CD4-positive, CD25-positive, alpha-beta regulatory T cell (primary cell): ENCODE measurements at places on chromosomes 4 and X. TPM values are rescaled to one million over a fixed set of nuclear protein-coding genes. Genes with fewer than 3 reads are reported as not detected.

FAAH2 gene
- 15.5 TPM for total RNA-seq

BOD1L1 gene
- 48.9 TPM for total RNA-seq

GRCh38 chr4:126807132-126807531 lies 825.6 kb upstream of the INTU start:
- DNase-seq = no peak

NXF3 gene
- total RNA-seq = not detected

DNA sequence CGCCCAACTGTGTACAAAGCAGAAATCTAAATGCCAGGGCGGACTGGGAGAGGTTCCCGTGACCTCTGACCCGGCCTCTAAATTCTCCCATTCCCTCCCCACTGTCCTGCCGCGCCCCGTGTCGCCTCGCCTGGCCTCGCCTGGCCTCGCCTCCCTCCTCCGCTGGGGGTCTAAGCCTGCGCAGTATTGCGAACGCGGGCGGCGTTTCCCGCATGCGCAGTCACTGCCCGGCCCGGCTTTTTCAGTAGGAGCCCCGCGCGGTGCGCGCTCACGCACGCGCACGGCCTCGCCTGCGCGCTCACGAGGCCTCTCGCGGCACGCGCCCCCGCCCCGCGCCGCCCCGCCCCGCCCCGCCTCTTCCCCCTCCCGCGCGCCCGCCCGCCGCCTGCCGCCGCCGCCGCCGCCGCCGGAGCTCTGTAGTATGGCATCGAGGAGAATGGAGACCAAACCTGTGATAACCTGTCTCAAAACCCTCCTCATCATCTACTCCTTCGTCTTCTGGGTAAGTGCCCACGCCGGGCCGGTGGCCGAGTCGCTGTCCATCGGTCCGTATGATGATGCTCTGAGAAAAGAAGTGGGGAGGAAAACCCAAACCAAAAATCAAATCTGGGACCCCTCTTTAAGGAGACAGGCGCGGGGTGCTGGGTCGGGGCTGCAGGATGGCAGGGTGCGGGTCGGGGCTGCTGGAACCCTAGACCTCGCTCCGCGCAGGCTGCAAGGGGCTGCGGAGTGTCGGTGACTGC lies at the start of gene TSPAN7:
TSPAN7 (plus strand) TSS at position 417 of the 743 bp plus-strand sequence; CDS start at position 422, 5 bp downstream.
- DNase-seq = peak; percentile 52

DNA sequence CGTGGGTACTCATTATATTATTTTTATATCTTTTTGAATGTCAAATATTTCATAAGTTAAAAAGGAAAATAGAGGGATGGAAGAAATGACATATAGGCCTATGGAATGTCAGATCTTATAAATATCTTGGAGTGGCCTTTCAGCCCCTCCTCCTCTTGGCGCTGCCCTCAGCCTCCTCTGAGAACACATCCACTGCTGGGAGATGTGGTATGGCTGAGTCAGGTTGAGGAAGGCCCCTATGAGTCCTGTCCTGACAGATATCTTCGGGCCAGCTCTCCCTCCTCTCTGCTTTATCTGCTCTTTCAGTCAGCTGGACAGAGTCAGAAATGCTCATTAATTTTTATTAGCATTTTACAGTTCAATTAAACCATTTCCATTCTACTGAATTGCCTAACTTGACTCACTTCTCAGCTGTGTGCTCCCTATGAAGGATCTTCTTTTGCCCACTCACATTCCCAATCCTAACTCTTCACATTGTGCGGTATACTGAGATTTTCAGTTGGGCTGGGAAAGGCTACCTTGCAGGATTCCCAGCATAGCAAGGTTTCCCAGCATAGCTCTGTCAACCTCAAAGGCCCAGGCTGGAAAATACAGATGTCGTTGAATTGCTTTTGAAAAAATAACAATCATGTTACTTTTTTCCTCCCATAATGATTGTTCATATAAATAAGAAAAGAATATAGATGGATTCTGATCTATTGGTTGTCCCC lies 128.0 kb downstream of the ARHGEF9 start:
- no peak for DNase-seq

DNA sequence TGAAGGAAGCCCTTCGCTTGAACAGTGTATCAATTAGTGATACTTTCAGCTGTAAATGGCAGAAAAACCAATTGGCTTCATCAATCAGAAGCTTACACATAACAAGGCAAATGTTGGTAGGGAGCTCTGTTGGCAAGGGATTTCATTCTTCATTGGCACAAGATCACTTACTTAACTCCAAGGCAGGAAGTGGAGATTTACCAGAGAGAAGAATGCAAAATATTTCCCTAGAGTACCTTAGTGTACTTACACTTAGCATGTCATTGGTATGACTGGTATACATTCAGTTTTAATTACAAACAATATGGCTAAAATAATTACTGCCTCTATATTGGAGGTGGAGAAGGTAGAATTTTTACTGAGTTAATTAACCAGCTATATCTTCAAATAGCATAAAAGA lies 545.0 kb downstream of the GABRG1 start:
- no peak for DNase-seq

DNA sequence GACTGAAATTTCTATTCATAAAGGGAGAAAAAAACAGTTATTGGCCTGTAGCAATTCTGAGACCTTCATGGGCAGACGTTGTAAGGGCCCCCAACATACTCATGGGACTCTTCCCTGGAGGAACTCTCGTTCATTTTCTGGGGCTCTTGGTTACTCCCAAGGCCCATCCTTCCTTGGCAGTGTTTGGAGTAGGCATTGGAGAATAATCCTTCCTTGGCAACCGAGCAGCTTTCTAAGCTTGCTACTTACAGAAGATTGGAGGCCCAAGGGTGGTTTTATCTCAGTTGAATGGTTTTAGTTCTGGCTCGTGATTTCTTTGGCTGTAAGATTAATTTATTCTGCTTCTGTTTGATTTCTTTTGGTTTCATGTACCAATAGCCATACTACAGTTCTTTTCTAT lies 50.4 kb downstream of the ALG13 start:
- no peak for DNase-seq

GRCh38 chrX:72714478-72714916 lies 391 bp upstream of the PHKA1 start:
- DNase-seq = no peak

DNA sequence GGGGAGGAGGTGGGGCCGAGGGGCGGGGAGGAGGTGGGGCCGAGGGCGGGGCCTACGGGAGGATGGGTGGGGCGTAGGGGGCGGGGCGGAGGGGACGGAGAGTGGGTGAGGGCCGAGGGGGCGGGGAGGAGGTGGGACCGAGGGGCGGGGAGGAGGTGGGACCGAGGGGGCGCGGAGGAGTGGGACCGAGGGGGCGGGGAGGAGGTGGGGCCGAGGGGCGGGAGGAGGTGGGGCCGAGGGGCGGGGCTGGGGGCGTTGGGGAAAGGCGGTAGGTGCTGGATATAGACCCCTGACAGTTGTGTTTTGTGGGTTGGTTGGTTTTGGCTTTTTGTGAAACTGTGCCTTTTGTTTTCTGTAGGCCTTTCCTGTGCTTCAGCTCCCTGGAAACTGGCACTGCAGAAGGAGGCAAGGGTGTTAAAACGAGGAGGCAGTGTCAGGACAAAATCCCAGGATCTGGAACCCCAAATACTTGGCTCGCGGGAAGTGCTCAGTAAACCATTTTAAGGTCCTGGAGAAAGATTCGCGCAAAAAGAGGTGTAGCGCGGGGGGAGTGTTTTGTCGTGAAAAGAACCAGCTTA lies 580 bp upstream of the MMGT1 start:
- peak; percentile 51 for DNase-seq

DNA sequence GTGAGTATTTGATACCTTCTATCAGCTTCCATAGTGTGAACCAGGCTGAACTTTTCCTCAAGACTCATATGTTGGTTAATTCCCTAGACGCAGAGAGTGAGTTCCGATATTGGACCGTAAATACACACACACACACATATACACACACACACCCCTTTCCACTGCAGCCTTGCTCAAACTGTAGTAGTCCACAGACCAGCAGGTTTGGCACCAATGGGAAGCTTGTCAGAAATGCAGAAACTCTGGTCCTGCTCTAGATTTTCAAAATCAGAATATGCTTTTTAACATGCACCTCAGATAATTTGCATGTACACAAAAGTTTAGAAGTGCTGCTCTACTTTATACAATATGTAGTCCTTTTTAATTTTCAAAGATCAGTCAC lies 27.6 kb upstream of the ZNF280C start:
- no peak for DNase-seq

GRCh38 chr4:176981551-176981950 lies 188.8 kb upstream of the VEGFC start:
- DNase-seq = no peak

C4orf54 gene
- total RNA-seq = not detected

DNA sequence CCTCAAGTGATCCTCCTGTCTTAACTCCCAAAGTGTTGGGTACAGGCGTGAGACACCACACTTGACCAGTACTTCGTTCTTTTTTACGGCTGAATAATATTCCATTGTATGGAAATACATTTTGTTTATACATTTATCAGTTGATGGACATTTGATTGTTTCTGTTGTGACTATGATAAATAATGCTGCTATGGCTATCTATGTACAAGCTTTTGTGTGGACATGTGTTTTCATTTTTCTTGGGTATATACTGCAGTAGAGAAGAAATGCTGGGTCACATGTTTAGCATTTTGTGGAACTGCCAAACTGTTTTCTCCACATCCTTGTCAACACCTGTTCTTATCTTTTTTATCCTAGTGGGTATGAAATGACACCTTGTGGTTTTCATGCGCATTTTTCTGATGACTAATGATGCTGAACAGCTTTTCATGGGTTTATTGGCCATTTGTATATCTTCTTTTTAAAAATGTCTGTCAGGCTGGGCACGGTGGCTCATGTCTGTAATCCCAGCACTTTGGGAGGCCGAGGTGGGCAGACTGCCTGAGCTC lies 37.3 kb downstream of the SAT1 start:
- DNase-seq = no peak

GRCh38 chr4:149161247-149161646 lies 654.4 kb downstream of the IQCM start:
- DNase-seq = no peak

- no peak for DNase-seq
Measured at GRCh38 chr4:177012918-177013545, 220.3 kb upstream of the VEGFC start.

DNA sequence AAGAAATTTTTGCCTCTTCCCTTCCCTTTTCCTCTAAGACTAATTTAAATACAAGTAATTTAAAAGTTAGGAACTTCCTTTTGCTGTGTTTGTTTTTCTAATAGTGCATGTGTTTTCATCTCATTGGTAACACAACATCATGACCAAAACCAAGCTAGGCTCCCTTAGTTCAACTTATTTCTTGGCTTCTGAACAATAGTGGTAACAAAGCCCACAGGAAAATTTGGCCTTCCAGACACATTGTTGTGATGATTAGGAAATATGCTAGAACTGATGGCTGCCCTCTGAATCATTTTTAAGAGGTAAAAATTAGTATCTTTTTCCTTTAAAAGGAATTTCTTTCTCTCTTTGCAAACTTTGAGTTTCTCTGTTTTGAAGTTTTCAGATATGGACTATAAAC lies 25.5 kb upstream of the TEC start:
- DNase-seq = no peak

- no peak for DNase-seq
Measured at GRCh38 chr4:138938366-138938690, 77.3 kb upstream of the NOCT start.

- DNase-seq = no peak
Measured at GRCh38 chr4:143514901-143515300, 1.4 kb downstream of the SMARCA5 start.

RBMXL3 gene
- not detected for total RNA-seq

CSAG2 gene
- total RNA-seq = not detected

ASMT gene
- not detected for total RNA-seq

FAM120C gene
- 12.7 TPM for total RNA-seq

- no peak for DNase-seq
Measured at GRCh38 chr4:149344436-149344835, 471.2 kb downstream of the IQCM start.

DNA sequence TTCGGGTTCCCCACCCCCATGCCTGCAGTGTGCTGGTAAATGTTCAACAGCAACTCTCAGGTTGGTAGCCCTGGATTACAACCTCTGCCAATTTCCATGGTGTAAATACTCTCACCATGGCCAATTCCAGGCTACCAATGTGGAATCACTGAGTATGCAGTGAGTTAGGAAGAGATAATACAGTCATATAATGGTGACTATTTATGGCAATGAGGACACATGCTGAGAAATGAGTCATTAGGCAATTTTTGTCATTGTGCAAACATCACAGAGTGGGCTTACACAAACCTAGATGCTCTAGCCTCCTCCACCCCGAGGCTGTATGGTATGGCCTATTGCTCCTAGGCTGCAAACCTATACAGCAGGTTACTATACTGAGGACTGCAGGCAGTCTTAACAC lies 4.6 kb upstream of the CLDN24 start:
- no peak for DNase-seq

DNA sequence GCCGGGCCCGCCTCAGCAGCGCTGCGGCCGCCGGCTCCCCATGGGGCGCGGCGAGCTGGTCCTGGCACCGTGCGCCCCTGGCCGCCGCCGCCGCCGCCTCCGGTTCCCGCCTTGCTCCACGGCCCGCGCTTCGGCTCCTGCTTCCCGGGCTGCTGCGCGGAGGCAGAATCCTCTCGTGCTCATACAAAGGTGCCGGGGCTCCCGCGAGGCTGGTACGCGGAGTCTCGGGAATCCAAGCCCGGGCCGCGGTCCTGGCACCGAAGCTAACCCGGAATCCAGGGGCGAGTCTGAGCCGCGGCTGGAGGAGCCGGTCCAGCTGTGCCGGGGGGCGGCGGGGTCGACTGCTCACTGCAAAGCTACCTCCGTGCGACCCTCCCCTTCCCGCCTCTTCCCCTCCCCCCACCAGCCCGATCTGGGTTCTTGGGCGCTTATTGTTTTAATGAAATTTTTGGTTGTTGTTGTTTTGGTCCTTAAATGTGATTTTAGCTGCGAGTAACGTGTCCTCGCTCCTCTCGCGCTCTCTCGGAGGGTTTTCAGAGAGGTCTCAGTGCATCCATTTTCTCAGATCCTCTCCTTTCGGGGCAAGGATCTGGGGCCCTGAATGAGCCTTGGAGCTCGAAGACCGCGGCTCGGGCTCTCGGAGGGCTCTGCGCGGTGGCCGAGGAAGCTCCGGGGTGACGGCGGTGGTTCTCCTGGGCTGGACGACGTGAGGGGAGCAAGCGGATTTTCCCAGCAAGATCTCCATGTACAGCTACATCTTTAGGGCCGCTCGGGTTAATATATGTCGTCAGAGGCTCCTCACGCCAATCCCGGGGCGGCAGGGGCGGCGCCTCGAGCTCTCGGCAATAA lies at the start of gene HAND2:
HAND2 (minus strand) TSS at position 753 of the 849 bp plus-strand sequence. CDS start 940 bp downstream, outside the sequence.
- DNase-seq = no peak

- no peak for DNase-seq
Measured at GRCh38 chr4:122065915-122066314, 86.2 kb upstream of the BLTP1 start.

NR3C2 gene
- total RNA-seq = 16.1 TPM

GRCh38 chr4:156193800-156194199 lies 240.1 kb upstream of the CTSO start:
- DNase-seq = no peak

ZNF157 gene
- total RNA-seq = 0.17 TPM

GRCh38 chr4:183887351-183887750 lies 17.8 kb upstream of the STOX2 start:
- no peak for DNase-seq

TIGD2 gene
- total RNA-seq = 4.0 TPM
